Stimulated activated CD8-positive, alpha-beta memory T cell treated with anti-CD3 and anti-CD28 coated beads, Interleukin-4, amount 100 ng/mL, for 1 hour (primary cell): ENCODE measurements at places on chromosomes 4 and X.

DNA sequence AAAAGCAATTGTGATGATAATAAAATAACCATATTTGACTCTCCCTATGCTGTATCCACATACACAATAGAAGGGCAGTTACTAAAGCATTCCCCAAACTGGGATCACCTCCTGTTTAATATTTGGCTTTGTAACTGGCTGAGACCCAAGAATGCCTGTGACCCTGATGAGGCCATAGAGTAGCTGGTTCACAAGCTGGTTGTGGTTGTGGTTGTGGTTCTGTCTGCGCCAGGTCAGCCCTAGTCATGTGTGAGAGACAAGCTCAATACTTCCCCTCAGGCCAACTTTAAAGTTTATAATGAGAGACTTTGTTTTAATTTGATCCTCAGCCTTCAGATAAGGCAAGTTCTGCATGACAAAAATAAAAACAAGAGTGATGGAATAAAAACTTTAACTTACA, 209.9 kb downstream of the PARM1 start:
- no peak for DNase-seq

DNA sequence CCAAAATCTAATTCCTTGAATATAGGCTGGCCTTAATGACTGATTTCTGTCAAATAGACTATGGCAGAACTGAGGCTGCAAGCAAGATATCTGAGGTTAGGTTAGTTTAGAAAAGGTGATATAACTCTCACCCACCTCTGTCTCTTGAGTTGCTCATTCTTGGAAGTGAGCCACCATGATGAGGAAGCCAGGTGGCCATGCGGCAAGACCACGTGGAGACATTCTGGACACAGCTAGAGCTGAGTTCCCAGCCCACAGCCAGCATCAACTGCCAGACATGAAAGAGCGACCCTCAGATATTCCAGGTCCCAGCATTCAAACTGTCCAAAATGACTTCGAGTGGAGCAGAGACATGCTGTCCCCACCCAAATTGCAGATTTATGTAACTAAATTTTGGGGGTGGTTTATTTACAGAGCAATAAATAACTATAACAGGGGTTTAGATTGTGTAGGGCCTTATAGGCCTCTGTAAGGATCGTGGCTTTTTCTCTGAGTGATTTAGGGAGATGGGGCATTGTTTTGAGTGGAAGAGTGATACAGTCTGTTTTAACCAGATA, 33.7 kb downstream of the USP53 start:
- no peak for DNase-seq

- no peak for DNase-seq
These were observed 148.0 kb upstream of the F9 start for GRCh38 chrX:139382529-139382928.

GRCh38 chr4:125187226-125188176, 127.3 kb upstream of the FAT4 start:
- no peak for DNase-seq

GRCh38 chr4:112153211-112153791, 8.0 kb downstream of the FAM241A start:
- no peak for DNase-seq
